ENCODE measurements at places on chromosomes 3 and 15.
A peak's percentile ranks its signal among the peaks of the same experiment; 100 is the strongest.

- DNase-seq: no peak
Observed at GRCh38 chr3:178288074-178288473, 248.2 kb upstream of the KCNMB2 start.

GRCh38 chr15:80288131-80288530 lies 36.1 kb upstream of the CTXND1 start:
- DNase-seq: no peak

- DNase-seq: peak; percentile 99
Observed at GRCh38 chr3:153161714-153162512, at the start of gene RAP2B. Gene RAP2B (plus strand): TSS chr3:153162226. CDS start chr3:153162694, 468 bp downstream.

DNA sequence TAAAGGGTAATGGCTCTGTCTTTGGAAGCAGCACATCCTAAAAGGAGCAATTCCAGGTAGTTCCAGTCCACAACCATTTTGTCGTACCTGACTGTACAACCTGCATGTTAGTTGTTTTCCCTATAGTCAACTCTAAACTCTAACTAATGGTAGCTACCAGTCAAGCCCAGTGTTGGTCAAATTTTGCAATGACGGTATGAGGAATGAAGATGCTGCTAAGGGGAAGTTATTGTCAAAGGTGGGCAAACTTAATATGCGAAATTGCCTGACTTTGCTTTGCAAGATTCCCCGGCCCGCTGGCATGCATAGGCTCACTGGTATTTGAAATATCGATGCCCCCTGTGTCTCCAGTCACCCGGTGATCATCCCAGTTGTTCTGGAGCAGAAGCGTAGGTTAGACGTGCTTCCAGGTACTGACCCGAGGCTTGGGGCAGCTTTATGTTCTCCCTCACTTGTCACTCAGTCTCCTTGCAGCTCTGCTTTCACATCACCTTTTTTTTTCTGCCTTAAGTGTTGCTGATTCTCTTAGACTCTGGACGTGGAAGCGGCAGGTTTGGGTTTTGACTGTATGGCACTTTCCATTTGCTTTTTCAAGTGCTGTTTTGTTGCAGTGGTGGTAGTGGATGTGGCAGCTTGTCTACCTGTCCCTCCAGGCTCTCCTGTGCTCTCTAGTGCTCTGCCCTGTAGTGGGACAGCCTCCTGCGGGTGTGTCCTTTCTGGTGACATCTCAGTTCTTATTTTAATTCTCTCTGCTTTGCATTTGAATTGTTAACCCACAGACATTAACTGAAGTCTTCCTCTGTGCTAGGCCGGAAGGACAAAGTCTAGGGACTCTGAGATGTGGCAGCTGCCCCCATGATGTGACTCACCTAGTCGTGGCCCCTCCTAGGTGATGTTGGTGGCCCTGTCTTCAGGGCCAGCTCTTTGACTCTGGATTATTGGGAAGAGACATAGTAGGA lies 95.8 kb upstream of the UMPS start:
- DNase-seq: no peak

- no peak for DNase-seq
Observed at GRCh38 chr3:146305808-146306423, 55.0 kb upstream of the PLSCR4 start.

DNA sequence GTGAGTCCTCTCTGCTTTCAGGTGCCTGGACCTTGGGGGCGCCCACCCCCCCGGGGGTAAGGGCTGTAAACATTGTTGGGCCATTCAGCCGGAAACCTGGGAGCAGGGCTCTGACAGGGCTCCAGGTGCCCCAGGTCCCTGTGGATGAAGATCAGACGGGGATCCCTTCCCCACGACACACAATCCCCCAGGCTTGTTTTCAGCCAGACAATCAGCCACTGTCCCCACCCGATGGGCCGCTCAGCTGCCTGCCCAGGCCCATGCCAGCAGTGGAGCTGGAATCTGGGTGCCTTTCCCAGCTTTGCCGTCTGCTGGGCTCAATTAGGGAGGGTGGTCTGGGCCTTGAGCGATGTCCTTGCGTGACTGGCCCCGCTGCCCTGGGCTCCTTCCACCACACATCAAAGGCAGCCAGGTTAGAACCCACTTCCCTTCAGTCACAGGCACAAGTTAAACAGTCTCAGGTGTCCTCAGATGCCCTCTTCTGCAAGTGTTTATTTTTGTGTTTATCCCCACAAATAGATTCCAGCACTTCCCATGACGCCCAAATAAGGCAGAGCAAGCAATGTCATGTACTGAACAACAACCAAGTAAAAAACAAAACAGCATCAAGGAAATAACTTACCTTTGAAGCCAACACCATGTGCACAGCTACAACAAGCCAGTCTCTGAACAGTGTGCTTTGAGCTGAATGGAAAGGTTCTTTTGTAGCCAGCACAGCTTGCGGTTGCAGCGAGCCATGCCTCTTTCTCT lies 77.0 kb upstream of the ALDH1A3 start:
- no peak for DNase-seq

GRCh38 chr3:42369304-42369703 lies 41.1 kb downstream of the LYZL4 start:
- peak; percentile 64 for DNase-seq

DNA sequence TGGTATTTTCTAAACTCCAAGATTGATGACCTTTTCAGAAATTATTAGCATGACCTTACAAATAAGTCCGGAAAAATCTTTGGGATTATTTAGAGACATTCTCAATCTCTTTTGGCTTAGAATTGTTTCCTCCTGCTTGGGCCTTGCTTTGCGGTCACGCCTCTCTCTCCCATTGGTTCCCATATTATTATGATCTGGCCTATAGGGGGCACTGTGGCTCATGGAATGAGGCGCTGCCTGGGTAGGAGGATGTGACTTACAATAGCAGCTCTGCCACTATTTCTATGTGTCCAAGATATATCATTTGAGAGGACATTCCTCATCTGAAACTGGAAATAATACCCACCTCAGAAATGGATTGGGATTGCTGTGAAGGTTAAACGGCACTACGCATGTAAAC lies 464.9 kb downstream of the MFSD1 start:
- DNase-seq: peak; percentile 59

- DNase-seq: no peak
Observed at GRCh38 chr3:103963599-103963998, 1403.1 kb upstream of the ALCAM start.

DNA sequence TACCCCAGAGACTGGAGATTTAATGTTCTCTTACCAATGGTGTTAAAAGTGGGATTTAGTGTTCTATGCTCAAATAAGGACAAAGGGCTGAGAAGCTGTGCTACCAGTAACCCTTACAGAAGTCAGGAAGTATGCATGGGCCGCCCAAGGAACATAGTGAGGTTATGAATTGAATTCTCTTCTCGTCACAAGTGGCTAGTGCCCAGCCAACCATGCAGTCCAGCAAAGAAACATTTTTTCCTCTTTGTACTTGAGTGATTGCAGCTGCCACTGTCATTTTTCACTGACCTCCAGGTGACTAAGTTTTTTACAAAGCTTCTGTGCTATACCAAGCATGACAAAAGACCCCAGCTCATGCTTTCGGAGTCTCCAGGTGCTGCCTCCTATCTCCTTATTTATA lies 110.6 kb upstream of the DCBLD2 start:
- DNase-seq: no peak

DNA sequence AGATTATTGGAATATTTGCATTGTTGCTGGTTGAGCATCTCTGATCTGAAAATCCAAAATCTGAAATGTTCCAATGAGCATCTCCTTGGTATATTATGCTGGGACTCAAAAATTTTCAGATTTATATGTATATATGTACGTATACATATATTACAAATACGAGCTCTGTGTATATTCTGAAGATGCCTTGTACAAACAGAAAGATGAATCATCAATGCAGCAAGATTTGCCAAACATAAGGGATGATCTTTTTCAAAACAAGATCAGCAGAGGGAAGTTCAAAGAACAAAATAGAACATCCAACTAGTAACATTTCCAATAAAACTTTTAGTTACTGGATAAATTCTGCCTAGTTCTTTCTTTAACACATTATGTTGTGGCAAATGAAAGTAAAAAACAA lies 42.5 kb downstream of the HERC1 start:
- DNase-seq: no peak

DNA sequence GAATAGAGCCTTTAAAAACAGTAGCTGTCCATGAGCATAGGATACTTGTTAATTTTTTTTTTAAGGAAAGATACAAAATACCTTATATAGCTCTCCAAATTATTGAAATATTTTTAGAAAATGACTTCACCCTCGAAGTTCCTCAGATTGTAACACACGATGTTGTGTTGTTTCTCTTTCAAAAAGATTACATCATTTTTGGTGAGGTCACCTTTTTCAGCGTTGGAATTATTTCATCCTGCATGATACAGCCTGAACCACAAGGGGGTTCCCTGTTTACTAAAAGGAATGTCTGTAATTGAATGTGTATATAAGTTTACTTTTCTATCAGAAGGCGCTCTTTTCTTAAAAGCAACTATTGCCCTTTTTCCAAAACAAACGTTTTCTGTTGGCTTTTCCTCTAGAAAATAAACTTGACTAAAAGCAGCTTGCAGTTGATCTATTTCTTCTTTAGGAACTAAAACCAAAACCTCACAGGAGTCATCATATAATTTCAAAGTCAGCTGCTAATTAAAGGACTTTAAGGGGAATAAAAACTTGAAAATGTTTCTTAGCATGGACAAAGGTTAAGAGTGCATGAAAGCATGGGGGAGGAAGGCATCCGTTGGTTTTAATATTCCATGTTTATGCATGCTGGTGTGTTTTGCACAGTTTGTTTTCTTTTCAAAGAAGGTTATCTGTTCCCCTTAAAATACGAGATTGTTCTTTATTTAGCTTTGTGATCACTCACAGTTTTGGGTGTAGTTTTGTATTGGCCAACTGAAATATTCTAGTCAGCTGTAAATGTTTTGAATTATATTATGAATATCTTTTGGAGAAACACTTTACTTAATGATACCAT lies 29.4 kb downstream of the LYSMD4 start:
- peak; percentile 53 for DNase-seq

GRCh38 chr3:132879656-132880055 lies 157.4 kb upstream of the NPHP3 start:
- DNase-seq: no peak

- no peak for DNase-seq
Observed at GRCh38 chr3:176395240-176395639, 802.0 kb downstream of the TBL1XR1 start.

DNA sequence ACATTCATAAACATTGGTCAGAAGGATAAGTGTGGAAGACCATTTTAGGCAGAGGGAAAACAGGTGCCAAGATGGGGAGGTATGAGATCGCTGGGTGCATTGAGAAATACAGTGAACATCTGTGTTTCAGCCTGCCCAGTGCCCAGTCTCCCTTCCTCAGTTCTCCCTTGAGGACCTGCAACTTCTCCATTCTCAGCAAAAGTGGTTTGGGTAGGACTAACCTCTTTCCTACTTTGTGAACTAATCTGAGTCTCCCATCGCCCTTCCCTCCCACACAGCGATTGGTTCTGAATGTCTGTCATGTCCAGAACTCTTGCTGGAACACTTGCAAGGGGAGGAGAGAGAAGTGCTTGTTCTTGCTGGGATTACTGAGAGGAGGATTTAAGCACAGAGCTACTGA lies 10.9 kb upstream of the CCNL1 start:
- no peak for DNase-seq
